ENCODE measurements at places on chromosomes 16 and 17.
A peak's percentile ranks its signal among the peaks of the same experiment; 100 is the strongest.

GRCh38 chr16:89138843-89139520 lies 32.6 kb upstream of the CDH15 start:
- no peak overlapping the region for H3K27ac ChIP-seq
- H3K4me1 ChIP-seq = no peaks in the 10 kb centered on the region
- no peak for DNase-seq

GRCh38 chr16:30838876-30839471 lies 52.0 kb upstream of the ZNF629 start:
- H3K27me3 ChIP-seq = no peaks in the 10 kb centered on the region
- no peak overlapping the region for H3K27ac ChIP-seq
- no peak for DNase-seq
- H3K36me3 ChIP-seq = no peaks in the 10 kb centered on the region
- no peaks in the 10 kb centered on the region for H3K4me1 ChIP-seq

GRCh38 chr16:77433146-77433545 lies 1.7 kb downstream of the ADAMTS18 start:
- H3K4me1 ChIP-seq = no peaks in the 10 kb centered on the region
- peaks cover 37% of the 10 kb centered on the region for H3K27me3 ChIP-seq
- no peak overlapping the region for H3K4me3 ChIP-seq

DNA sequence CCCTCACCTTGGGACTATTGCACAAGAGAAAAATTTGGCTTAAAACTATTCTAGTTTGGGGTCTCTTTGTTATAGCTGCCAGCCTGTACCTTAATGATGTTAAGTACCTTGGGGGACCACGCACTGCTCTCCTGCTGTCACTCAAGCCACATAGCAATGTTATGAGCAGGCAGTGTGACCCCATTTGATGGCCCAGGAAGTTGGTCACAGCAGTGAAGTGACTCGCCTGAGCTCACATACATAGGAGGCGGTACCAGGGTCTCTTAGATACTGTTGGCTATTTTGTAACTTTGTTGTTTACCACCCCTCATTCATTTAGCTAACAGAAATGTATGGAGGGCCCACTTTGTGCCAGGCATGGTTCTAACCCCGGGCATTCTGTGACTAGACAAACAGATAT lies 16.4 kb downstream of the KCNG4 start:
- no peak for DNase-seq
- H3K4me1 ChIP-seq = no peaks in the 10 kb centered on the region
- peaks cover 2% of the 10 kb centered on the region for H3K27me3 ChIP-seq

DNA sequence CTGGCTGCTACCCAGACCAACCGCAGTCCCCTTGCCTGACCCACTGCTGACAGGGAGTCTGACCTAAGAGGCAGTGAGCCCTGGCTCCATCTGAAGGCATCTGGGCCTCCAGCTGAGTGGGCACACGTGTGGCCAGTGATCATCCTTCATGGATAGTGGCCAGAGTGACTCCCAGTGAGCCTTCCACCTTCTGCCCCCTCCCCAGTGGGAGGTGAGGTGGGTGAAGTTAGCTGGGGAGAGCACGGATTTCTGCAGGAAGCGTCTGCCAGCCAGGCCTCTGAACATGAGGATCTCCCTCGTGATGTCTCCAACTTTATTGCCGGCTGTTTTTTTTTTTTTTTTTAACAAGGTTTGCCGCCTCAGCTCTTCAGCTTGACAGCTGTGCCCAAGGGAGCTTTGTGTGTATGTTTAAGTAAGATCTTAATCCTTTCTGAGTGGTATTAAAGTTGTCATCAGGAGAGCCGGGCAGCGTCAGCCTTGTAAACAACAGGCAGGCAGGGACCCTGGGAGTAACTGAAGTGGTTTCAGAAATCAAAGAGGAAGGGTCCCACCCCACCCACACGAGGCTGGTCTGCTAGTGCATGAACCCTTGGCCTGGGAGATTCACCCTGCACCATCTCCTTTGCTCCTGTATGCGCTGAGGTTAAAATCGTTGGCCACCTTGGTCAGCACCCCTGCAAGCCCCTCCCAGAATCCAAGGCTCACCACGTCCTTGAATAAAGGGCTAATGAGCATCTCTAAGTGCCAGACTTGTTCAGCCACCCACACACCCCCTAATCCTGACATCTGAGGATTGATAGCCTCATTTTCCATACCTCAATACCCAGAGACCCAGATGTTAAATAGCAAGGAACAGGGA lies 33.3 kb downstream of the RHBDL3 start:
- peaks cover 2% of the 10 kb centered on the region for H3K27me3 ChIP-seq
- no peak overlapping the region for H3K4me3 ChIP-seq
- DNase-seq = no peak
- H3K27ac ChIP-seq = no peak overlapping the region

DNA sequence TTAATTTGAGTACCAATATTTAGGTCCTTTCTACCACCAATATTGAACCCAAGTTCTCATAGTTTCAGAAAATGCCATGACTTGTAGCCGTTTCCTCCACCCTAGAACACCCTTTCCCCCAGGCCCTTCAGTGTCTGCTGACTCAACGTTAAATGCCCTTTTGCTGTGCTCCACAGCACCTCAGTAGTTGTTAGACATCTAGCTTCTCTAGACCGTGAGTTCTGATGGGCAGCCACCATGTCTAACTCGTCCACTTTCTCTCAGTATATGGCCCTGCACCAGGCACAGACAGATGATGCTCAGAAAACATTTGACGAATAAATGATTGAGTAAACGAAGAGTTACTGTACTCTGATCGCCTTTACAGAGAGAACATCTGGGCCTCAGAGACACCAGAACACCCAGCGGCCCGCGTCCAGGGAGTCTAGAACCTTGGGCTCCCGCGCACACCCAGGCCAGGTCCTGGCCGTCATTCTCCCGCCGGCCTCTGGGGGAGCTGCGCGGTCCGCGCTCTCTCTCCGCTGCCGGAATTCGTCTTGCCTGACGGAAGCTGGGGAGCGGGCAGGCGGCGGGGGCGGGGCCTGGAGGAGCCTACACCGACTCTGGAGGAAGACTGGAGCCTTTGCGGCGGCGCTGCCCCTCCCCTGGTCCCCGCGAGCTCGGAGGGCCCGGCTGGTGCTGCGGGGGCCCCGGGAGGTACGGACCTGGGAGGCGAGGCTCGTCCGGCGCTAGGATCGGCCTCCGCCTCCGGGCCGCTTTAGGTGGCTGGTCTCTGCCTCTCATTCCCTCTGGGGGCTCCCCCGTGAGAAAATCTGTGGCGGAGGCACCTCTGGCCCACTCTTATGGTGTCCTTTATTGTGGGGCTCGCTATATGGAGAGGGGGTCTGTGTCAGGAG lies at the start of gene NKIRAS2:
NKIRAS2 (plus strand) TSS at position 582 of the 896 bp plus-strand sequence. CDS start 1,488 bp downstream, outside the sequence.
- peaks cover 47% of the 10 kb centered on the region for H3K4me1 ChIP-seq
- no peaks in the 10 kb centered on the region for H3K27me3 ChIP-seq
- peaks cover 29% of the 10 kb centered on the region for H3K36me3 ChIP-seq
- DNase-seq = peak; percentile 99

DNA sequence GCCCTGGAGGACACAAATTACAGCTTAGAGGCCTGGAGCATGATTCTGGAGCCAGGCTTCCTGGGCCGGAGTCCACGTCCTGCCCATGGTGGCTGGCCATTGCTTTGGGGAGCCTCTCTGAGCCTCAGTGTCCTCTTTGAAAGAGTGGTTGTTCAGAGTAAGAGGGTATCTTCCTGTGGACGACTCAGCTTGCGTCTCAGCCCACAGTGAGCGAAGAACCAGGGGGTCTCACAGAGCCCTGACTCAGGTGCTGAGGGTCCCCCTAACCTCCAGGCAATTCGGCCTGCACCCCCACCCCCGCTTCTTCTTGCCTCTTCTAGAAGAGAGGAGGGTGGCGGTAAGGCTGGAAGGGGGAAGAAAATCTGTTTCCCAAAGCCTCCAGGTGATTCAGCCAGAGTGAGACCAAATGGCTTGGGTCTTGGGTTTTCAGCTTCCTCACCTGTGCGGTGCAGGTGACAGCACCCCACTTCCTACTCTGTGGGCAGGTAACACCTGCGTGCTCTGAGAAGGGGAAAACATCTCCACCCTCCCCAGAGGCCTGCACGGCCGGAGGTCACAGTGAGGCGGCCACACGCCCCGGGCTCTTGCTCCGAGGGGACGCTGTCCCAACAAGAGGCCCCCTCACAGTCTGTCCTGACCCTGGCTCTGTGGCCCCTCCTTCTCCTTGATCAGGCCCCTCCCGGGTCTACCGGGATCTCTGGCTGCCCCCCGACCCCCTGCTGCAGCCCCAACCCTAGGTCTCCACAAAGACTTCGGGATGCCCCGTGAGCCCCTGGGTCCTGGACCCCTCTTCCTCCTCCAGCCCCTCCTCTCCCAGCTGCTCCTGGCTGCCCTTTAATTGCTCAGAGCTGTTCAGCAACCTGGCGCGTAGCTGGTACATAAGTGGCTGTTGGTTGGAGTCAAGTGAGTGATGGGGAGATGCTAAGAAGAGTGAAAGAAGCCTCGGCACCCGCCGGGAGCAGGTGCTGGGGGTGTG lies 119.2 kb downstream of the METRNL start:
- H3K4me1 ChIP-seq = peaks cover 54% of the 10 kb centered on the region
- peak overlapping the region; percentile 97 for H3K27ac ChIP-seq
- H3K36me3 ChIP-seq = no peaks in the 10 kb centered on the region
- DNase-seq = peak; percentile 70
- H3K4me3 ChIP-seq = peak overlapping the region; percentile 86

GRCh38 chr16:86505185-86505898 lies 5.0 kb upstream of the FOXF1 start:
- peaks cover 76% of the 10 kb centered on the region for H3K27me3 ChIP-seq
- peaks cover 2% of the 10 kb centered on the region for H3K36me3 ChIP-seq
- H3K27ac ChIP-seq = no peak overlapping the region
- peaks cover 17% of the 10 kb centered on the region for H3K4me1 ChIP-seq
